ENCODE measurements at places on chromosomes 2 and 18.

DNA sequence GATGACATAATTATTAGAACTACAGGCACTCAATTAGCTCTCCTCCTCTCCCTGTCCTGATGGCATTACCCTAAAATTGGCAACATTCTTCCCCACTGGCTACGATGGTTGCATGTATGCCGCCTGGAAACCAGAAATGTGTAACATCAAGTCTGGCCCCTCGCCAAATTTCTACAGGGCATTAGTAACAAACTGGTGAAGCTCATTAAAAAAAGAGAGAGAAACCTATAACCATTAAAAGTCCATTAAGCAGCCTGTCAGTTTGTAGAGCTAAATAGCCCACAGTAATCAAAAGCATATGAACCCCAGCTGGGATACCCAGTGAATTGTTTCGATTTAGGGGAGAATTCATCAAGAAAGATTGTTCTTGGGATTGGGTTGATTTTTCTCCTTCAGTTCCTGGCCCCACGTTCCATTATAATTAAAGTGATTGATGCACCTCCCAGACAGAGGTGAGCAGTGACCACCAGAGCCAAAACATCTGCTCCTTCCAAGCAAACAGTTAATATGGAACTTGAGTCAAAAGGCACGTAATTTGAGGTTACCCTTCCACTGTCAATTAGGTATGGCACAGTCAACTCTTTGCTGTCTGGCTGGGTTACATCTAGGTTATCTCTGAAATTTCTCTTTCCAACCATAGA lies 208.6 kb downstream of the C1D start:
- DNase-seq: no peak

- no peak for DNase-seq
Observed at GRCh38 chr2:11132036-11132671, 23.1 kb upstream of the SLC66A3 start.

DNA sequence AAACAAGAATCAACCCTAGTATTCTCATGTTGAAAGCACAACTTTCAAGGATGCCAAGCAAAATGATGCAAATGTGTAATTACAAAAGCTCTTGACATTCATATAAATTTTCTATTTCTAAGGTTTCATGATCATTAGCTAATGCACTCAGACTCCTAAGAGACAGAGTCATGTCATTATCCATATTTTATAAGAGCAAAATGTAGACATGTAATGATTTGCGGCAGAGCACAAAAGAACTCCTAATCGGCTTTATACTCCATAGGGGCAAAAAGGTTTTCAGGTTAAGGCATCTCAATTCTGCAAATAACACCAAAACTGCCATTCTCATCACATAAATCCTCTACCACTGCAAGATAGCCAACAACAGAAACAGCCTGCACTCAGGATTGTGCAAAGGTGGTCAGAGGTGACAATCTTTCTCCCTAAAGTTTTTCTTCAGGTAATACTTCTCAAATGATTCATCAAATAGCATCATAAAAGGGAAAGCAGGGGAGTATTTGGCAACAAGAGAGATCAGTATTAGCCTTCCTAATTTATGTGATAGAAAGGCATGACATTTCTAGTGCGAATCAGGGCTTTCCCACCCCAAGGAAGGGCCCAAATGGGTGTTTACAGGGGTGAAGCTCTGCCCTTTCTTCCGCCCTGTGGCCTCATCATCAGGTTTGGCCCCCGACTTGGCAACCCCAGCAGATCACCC lies 64.7 kb downstream of the STK39 start:
- DNase-seq: no peak

- DNase-seq: no peak
Observed at GRCh38 chr18:71554686-71555085, 989.5 kb downstream of the CBLN2 start.

- DNase-seq: no peak
Observed at GRCh38 chr2:176398243-176399073, 129.2 kb downstream of the MTX2 start.

All from activated CD4-positive, alpha-beta T cell treated with anti-CD3 and anti-CD28 coated beads, Interleukin-2, amount 50 U/mL, for 1 hour (primary cell).